ENCODE measurements at places on chromosomes 13 and 19.
A peak's percentile ranks its signal among the peaks of the same experiment; 100 is the strongest.

- DNase-seq = no peak
Measured at GRCh38 chr13:100608906-100609305, 20.3 kb upstream of the GGACT start.

DNA sequence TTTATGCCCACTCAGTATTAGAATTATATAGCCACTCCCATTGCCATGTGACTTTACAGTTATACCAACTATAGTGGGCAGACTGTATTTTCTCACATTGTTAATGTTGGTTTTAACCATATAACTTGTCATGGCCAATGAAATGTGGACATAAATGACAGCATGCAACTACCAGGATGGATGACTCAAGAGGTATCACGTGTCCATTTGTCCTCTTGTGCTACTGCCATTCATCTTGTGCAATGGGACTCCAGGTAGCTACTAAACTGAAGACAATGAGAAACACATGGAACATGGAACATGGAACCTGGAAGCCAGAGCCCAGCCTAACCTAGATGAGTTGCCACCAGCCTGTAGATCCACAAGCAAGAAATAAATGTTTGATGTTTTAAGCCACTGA, 242.7 kb upstream of the IPO5 start:
- no peak for DNase-seq

DNA sequence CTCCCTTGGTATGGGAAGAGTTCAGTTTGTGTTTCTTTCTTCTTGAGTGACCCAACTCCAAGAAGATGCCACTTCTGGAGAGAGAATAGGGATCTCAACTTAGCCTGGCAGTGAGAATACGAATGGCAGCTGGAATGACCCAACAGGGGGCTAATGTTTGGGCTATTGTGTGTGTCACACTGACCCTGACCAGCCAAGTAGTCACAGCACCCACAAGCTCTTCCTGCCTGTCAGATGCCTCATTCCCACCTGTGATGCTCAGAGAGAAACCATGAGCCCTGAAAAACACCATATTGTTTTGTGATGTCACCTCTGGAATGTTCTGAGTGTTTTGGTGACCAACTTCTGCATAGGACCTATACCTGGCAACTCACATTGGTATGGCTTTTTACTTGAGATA, at the start of gene CBY2:
CBY2 (plus strand) TSS at position 233 of the 400 bp plus-strand sequence; CDS start at position 304, 71 bp downstream.
- no peak for DNase-seq

DNA sequence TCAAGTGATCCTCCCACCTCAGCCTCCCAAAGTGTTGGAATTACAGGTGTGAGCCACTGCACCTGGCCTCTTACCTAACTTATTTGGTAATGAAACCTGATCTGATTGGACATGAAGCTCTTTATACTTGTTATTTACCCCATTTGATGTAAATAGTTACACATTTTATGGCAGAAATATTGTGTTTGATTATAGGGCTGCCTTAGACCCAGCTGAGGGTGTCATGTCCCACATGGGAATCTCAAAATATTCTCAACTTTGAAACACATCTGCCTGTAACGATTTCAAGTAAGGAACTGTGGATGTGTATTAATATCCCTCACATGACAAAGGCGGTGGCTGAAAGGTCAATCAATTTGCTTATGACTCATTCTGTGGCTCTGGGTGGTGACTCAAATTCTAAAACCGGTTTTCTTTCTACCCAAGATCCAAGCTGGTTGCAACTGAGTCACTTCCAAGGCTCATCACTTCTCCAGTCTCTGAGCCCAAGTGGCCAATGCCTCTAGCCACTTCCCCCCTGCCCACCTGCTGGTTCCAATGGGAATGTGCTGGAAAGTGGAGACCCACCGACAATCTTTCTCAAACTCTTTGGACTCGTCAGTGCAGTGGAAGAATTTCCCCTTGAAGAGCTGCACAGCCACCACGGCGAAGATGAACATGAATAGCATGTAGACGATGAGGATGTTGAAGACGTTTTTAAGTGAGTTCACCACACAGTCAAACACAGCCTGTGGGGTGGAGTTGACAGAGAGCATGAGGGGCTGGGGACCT, 110.9 kb downstream of the IER2 start:
- DNase-seq = peak; percentile 71

DNA sequence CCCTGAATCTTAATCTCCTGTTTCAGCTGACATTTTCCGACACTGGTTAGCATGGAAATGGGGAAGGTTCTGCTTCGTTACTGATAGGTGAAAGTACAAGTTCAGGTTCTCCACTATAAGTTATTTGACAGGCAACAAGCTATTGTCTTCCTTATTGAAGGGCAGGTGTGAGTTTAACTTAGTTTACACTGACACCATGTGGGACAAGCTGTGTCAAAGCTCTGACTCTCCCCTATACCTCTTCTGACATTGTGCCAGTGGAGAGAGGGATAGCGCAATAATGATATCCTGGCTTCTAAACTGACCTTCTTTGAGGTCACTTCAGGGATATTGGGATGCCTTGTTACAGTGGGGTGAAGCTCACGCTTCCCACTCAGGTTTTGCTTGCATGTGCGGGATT, 587.0 kb upstream of the SLITRK5 start:
- no peak for DNase-seq

GRCh38 chr19:55212447-55212846, 3.1 kb upstream of the PTPRH start:
- DNase-seq = peak; percentile 69

All from activated CD8-positive, alpha-beta memory T cell treated with anti-CD3 and anti-CD28 coated beads for 24 hours (primary cell).